ENCODE measurements at places on chromosomes 5 and 9.
A peak's percentile ranks its signal among the peaks of the same experiment; 100 is the strongest.

DNA sequence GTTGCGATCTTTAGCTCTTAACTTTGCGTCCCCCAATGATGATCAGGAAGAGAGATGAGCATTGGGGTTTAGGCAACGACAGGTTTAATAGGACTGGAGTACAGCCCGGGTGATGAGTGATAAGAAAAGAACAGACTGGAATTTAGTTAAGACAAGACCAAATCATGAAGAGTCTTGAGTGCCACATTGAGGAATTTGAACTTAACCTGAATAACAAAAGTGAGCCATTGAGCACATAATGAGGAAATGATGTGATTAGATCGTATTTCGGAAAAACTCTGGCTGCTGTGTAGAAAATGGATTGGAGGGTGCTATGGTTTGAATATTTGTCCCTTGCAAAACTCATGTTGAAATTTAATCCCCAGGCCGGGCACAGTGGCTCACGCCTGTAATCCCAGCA lies 83.2 kb upstream of the MELK start:
- H3K27ac ChIP-seq: peak overlapping the region; percentile 59
- H3K27me3 ChIP-seq: no peaks in the 10 kb centered on the region
- no peak for DNase-seq

DNA sequence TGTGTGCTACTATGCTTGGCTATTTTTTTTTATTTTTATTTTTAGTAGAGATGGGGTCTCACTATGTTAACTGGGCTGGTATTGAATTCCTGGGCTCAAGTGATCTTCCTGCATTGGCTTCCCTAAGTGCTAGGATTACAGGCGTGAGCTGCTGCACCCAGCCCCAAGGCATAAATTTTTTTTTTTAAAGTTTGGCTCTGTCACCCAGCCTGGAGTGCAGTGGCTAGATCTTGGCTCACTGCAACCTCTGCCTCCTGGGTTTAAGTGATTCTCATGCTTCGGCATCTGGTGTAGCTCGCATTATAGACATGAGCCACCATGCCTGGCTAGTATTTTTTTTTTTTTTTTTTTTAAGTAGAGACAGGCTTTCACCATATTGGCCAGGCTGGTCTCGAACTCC lies 70.3 kb downstream of the RAB24 start:
- H3K27ac ChIP-seq: no peak overlapping the region
- H3K27me3 ChIP-seq: no peaks in the 10 kb centered on the region
- H3K4me3 ChIP-seq: no peak overlapping the region
- peaks cover 11% of the 10 kb centered on the region for H3K4me1 ChIP-seq
- DNase-seq: no peak

- no peak overlapping the region for H3K4me3 ChIP-seq
- peaks cover 35% of the 10 kb centered on the region for H3K4me1 ChIP-seq
- peaks cover 7% of the 10 kb centered on the region for H3K36me3 ChIP-seq
- H3K27me3 ChIP-seq: peaks cover 2% of the 10 kb centered on the region
Observed at GRCh38 chr9:135889564-135890189, 17.7 kb downstream of the CAMSAP1 start.

DNA sequence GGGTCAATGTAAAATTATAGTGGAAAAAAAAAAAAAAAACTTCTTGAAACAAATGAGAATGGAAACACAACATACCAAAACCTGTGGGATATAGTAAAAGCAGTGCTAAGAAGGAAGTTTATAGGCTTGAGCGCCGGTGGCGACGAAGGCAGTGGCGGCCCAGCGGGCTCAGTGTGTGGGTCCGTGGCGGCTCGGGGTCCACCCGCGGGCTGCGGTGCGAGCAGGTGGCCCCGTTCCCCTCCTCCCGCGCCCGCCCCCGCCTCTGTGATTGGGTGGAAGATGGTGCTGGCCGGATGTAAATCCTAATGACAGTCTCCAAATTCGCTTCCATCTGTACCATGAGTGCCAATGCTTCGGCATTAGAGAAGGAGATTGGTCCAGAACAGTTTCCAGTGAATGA lies 57.5 kb upstream of the TLX3 start:
- DNase-seq: no peak
- peaks cover 16% of the 10 kb centered on the region for H3K27me3 ChIP-seq
- H3K27ac ChIP-seq: no peak overlapping the region
- peaks cover 4% of the 10 kb centered on the region for H3K4me1 ChIP-seq
- H3K4me3 ChIP-seq: no peak overlapping the region

GRCh38 chr9:126945682-126946081 lies 31.1 kb downstream of the RALGPS1 start:
- peaks cover 21% of the 10 kb centered on the region for H3K27me3 ChIP-seq
- H3K36me3 ChIP-seq: no peaks in the 10 kb centered on the region
- peaks cover 2% of the 10 kb centered on the region for H3K4me1 ChIP-seq
- H3K27ac ChIP-seq: no peak overlapping the region
- DNase-seq: no peak

GRCh38 chr5:1502046-1502736 lies 21.6 kb downstream of the LPCAT1 start:
- peak; percentile 49 for DNase-seq
- H3K27ac ChIP-seq: no peak overlapping the region
- no peaks in the 10 kb centered on the region for H3K27me3 ChIP-seq
- peaks cover 2% of the 10 kb centered on the region for H3K36me3 ChIP-seq

All from activated naive CD8-positive, alpha-beta T cell treated with anti-CD3 and anti-CD28 coated beads, Interleukin-2, amount 10 ng/mL, durations not matched to agents 7 days and 5 days (primary cell).